Immature natural killer cell (primary cell): ENCODE measurements at places on chromosomes 1 and 21.
A peak's percentile ranks its signal among the peaks of the same experiment; 100 is the strongest.

DNA sequence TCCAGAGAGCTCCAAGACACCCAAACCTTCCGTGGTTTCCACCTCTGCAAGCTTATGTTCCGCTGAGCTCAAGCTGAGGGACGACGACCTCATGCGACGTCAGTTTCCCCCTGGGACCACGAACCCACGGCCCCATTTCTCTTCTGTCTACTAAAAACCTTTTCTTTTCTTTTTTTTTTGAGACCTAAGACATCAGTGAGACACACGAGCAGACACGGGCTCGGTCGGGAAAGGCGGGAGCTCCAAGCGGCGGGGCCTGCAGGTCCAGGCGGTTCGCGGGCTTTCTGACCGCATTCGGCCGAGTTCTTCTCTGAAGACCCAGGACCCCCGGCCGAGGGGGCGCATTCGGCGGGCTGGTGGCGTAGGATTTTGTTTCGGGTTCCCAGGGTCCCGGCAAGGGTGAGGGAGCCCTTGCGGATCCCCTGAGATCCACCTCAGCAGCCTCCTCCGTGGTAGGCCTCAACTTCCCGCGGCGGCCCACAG lies 402 bp downstream of the C21orf58 start:
- DNase-seq, result no peak

DNA sequence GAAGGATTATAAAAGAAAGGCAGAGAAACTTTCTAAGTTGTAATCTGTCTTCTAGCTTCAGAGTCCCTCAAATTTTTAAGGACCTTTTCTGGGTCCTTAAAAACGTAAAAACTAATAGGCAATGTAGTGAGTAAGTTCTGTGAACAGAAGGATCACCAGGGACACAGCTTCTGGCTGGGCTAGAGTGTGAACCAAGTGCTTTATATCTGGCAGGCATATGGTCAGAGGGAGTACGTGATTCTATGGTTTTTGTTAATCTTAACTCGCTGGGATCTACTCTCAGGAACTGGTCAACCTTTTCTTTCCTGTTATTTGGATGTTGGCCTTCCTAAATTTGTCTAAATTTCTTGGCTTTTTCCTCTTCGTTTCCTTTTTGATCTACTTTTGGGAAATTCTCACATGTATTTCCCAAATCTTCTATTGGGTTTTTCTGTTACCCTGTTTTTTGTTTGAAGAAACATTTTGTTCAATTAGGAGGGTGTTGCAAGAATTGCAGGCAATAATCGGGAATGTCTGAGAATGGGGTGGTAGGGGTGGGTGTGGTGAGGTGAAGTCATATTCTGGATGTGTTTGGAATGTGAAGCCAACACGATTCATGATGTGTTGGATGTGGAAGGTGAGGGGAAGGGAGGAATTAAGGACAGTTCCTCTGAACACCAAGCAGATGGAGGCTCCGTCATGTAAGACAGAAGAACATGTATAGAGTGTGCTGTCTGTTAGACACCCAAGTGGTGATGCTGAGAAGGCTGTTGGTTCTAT lies 193.2 kb downstream of the FMN2 start:
- DNase-seq, result no peak

- no peak for DNase-seq
Measured at GRCh38 chr1:242030071-242030470, 31.2 kb upstream of the MAP1LC3C start.

DNA sequence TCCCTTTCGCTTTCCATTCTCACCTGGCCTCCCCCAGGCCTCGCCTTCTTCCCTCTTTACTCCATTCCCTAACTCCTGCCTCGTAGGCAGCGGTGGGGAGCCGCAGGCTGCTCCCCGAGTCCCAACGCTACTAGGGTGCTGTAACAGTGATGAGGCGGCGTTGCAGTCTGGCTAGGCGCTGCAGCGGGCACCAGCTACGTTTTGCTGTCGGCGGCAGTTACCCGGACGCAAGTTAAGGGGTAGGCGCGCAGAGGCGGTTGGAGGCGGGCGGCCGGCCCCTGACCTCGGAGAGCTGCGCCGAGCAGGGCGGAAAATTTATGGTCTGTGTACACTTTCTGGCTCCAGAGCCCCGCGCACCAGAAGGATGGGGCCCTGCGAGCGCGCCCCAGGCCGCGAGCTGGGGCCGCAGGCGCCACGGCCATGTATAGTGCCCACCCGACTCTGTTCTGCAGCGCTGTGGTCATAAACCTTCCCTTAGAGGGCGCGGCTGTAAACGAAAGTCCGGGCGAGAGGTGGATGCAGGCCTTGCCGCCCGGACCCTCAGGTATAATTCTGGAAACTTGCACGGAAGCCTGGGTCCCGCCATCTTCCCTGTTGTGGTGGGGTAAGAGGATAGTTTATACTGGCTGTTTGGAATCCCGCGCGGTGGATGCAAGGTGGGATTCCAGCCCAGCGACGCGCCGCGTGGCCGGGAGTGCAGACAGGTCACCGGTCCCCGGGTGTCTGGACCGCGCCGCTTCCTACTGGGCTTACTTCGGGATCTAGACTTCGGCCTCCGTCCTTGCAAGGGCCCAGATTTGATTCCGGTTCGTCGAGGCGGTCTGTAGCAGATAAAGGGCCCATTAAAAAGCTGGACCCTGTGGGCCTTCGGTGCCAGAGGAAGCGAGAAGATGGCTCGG lies 15.0 kb downstream of the HLX start:
- DNase-seq, result no peak

DNA sequence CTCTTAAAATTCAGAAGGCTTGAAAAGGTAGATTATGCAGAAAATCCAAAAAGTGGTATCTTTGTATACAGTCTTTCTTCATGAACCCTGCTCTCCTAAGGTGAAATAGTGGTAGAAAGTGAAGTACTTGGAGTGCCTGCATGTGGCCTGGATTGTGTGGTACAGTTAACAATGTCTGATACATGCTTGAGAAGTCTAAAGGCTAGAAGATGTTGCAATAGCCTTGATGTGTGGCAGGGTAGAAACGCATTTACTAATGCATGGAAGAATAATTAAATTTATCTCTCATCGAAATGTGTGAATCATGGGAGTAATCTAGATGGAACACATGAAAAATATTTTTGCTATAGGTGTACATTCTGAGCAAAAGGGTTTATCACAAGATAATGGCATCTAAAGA lies 1632.3 kb upstream of the B3GALT2 start:
- DNase-seq, result no peak

DNA sequence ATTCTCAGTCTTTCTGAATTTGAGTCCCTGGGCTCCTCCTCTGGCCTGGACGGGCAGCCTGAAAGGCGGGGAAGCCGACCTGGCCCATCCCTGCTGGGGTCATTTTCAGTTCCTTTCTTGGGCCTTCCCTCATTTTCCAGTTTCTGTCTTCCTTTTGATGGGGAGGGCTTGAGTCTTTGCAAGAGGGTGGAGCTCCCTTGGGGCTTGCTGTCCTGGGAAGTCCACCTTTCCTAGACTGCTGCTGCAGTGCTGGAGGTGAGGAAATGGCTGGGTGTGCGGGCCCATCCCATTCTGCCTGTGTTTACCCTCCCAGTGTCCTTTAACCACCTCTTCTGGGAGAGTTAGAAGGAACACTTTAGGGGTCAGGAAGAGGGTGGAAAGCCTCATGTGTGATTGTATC lies 40.4 kb upstream of the SYNC start:
- DNase-seq, result no peak

DNA sequence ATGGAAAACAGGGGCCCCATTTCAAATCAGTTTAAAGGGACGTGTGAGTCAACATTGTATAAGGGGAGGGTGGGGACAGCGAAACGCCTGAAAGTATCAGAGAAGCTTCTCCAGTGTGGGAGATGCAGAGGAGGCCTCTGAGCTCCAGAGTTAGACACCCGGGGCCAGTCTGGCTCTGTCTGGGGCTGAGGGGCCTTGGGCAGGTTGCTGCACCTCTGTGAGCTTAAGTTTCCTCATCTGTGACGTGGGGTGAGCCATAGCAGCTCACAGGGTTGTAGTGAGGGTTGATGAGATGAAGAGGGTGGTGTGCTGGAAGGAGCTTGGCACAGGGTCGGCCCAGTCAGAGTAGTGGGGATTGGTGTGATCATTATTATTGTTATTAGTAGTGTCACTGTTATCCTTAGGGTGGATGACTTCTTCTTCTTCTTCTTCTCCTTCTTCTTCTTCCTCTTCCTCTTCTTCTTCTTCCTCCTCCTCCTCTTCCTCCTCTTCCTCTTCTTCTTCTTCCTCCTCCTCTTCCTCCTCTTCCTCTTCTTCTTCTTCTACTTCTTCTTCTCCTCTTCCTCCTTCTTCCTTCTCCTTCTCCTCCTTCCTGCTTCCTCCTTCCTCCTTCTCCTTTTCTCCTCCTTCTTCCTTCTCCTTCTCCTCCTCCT lies 282.0 kb downstream of the PTPRU start:
- DNase-seq, result no peak

GRCh38 chr1:220454155-220454777 lies 73.7 kb upstream of the MARK1 start:
- DNase-seq, result no peak

DNA sequence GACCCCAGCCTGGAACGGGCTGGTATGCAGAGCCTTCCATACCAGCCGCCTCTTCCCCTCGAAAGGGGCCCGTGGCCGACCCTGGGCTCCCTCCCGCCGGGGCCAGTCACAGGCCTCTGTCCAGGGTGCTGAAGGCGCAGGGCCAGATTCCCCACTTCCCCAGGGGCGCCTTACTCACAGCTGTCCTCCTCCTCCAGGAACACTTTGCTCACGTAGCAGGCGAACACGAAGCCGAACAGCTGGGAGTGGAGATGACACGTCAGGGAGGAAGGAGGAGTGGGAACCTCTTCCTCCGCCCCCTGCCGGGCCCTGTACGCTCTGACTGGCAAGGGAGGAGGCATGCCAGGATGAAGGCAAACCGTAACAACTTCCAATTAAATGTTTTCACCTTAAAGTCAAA lies 57.3 kb downstream of the NKAIN1 start:
- DNase-seq, result peak; percentile 12

DNA sequence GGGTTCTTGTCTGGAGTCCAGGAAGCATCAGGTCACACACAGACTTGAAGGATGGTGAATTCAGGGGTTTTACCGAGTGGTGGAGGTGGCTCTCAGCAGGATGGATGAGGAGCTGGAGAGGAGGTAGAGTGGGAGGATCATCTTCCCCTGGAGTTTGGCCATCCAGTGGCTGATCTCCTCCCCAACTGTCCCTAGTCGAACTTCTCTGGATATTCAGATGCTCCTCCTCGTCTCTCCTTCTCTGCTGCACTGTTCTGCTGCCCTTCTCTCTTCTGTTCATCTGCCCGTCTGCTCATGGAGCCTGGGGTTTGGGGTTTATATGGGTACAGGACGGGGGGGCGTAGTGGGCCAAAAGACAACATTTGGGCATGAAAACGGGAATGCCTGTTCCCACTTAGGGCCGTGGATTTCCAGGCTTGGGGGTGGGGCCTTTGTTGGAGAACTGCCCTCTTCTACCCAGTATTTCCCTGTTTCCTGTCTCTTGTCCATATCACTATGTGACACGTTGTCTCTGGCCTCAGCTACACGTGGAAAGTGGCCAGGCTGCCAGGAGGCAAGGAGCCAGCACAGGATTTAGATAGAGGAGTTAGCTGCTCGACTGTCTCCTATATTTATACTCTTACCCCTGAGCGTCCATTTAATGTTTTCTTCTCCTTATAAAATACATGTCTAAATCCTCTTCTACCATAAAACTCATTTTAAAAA lies 76.7 kb downstream of the SIPA1L2 start:
- DNase-seq, result no peak

DNA sequence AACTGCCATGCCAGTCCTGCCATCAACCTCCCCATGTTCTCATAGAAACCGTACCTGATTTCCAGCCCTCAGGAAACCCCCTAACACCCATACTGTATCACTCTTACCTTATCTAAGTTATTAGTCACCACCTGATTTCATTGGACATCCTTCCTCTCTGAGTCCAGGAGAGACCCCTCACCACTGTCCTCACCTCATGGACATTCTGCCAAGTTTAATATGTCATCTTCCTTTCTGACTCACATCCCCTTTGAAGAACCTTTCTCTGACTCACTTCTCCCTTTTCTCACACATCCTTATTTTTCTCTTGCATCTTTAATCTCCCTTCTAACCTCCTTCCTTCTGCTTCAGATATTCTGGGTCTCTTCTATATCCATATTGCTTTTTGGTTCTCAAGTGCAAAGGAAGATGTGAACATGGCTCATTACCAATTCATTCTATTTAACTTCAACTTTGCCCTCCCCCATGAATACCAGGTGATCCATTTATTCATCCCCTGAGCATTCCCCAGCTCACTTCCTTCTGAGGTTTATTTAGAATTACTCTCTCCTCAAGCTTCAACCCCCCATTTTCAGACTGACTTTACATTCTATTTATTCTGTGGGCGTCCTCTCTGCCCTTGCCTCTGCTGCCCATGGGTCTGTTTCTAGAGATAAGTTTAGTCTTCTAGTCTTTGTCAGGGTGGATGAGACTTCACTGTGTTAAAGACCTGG lies 206.8 kb upstream of the ESRRG start:
- DNase-seq, result no peak

DNA sequence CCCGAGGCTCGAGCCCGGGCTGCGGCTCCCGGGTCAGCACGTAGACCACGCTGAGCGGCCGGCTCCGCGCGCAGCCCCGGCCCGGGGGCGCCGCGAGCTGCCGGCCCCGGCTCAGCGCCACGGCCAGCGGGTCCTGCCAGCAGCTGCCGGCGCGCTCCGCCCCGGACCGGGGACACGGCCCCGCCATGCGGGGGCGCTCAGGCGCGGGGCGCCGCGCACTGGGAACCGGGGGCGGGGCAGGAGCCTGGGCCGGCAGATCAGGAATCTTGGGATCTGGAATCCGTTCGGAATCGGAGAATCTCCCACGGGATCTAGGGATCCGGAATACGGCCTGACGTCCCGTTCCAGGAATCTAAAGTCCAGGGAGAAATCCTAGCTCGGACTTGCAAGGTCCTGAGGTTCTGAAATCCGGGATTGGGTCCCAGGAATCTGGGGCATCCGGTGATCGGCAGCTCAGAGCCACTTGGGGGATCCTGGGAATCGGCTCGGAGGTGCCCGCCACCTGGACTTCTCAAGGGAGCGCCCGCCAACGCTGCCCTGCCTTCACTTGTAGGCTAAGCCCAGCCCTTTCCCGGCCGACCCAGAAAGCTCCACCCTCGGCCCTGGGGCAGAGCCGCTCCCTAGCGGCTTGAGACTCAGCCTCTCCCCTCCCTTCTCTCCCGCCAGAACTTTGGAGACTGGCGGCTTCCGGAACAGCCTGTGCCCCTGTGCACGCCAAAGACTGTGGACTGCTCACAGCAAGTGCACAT lies at the start of gene MAP3K6:
Gene MAP3K6 (minus strand): TSS at position 551 of the 749 bp plus-strand sequence. CDS start 364 bp downstream, at position 187.
- peak; percentile 38 for DNase-seq

GRCh38 chr1:44033756-44034155 lies 2.5 kb upstream of the SLC6A9 start:
- DNase-seq, result no peak

- DNase-seq, result no peak
Measured at GRCh38 chr1:47424336-47424982, 8.4 kb downstream of the FOXE3 start.
